HuH-7.5 (cell line): ENCODE measurements at places on chromosomes 2 and 18.
A peak's percentile ranks its signal among the peaks of the same experiment; 100 is the strongest.

DNA sequence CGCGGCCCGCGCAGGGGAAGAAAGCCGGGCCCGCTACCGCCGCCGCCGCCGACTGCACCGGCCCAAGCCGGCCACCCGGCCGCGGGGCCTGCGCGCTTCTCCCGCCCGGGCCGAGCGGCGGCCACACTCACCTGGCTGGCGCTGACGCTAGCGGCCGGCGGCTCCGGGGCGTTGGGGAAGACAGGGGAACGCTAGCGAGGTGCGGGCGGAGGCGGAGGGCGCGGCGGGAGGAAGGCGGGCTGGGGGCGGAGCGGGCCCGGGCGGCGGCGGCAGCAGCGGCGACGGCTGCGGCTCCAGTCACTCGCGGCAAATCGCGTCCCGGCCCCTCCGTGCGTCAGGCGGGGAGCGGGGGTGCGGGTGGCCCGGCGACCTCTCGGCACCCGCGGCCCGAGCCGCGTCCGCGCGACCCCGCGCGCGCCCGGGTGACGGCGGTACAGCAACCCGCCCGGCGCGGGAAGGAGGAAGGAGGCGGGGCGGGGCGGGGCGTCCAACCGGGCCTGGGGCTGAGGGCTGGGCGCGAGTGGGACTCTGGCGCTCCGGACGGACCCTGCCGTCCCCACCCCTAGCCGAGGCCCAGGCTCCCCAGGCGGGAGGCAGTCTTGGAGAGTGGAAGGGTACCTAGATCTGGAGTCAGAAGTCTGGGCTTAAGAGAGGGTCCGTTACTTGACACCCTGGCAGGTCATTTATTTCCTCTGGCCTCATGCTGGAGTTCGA lies at the start of gene SESTD1:
Gene SESTD1, minus strand, starts transcription at position 465 of the 714 bp plus-strand sequence. CDS start 72,991 bp downstream, outside the sequence.
- peak; percentile 43 for DNase-seq

DNA sequence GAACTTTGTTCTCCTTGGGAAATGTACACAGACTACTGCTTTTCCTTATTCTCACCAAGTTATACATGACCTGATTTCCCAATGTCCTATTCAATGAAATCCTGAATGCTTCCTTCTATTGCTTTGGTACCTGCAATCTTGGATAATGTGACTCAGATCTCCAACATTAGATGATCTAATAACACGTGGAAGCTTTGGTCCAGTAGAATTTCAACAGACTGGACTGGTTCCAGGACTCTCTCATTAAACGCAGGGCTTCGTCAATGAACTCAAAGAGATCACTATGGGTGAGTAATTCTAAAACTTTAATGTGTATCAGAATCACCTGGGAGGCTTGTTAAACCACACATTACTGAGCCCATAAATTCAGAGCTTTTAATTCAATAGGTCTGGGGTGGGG lies 413.6 kb upstream of the KCNH7 start:
- DNase-seq: no peak

DNA sequence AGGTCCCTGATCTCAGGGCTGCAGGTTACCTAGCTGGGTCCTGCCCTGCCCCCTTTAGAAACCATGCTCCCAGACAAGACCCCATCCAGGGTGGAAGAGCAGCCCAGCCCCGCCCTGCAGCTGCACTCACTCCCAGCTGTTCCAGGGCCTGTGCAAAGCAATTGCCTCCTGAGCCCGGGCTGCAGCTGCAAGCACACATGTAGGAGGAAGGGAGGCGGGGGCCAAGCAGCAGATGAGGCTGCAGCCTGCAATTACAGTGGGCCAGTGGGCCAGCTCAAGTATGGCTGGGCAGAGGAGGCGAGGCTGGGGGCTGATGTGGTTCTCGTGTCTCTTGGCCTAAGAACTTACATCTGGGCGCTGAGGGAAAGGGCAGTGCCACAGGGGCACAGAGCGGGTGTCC lies 65.4 kb upstream of the TUBA3E start:
- no peak for DNase-seq

DNA sequence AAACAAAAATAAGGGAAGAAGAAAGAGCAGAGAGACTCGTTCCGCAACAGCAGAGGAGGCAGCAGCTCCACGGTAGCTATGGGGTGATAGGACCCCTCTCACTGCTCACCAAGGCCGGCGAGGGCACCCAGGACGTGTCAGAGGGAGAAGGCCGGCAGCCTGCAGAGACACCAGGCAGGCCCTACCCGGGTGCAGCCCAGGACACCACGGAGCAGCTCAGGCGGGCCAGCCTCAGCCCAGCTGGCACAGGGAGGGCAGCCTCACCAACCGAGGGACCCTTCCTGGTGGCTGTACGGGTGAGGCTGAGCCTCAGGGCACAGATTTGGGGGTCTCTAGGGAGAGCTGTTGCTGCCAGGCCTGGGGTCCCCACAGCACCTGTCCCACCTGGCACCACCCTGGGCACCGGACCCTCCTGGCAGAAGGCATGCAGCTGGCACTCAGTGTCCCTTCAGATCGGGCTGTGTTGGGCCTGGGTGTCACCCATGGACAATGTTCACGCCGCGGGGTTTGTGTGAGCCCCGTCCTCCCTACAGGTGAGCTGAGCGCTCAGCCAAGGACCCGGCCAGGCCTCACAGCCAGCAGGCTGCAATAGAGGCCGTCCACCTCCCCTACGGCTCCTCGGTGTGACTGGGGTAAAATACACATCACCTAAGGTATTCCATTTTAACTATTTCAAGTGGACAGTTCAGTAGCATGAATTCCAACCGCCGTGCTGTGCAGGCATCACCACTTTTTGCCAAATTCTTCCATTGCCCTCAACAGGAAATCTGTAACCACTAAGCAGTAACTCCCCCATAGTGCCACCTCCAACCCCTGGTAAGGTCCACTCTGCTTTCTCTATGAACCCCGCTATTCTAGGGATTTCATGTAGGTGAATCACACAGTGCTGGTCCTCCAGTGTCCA lies 21.6 kb downstream of the KCNG2 start:
- DNase-seq: no peak

DNA sequence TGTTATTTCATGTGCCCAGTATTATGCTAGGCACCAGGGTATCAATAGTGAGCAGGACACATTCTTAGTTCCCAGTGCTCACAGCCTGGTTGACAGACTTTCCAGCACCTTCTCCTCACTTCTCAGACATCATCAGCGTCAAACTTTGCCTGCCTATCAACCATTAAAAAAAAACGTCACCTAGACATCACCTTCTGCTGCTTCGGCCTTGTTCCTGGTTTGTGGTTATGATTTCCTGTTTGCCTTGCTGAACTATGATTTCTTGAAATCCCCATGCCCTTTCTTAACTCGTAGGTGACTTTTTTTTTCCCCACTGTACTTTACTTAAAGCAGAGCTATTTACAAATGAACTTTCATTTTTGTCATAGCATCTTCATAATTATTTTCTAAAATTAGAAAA lies 60.4 kb upstream of the NABP1 start:
- DNase-seq: no peak

DNA sequence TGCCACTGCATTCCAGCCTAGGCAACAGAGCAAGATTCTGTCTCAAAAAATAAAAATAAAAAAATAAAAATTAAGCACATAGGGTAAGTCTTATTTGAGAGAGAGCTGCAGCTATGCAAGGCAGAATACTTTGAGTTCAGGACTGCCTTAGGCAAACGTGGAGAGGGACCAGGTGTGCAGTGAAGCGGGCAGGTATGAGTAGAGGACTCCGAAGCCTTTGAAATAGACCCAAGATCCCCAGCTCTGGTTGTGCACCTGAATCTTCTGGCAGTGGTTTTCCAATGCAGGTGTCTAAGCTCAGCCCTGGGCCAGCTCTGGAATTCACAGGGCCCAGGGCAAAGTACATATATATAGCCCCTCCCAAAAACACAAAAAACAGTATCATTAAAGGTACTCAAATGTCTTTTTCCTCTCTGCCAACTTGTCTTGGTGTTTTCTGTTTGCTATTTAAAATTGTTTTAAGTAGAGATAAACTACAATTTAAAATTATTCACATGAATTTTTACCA lies 21.2 kb downstream of the TGIF1 start:
- DNase-seq: no peak

- DNase-seq: no peak
Observed at GRCh38 chr2:172551271-172551670, 4.6 kb upstream of the PDK1 start.

DNA sequence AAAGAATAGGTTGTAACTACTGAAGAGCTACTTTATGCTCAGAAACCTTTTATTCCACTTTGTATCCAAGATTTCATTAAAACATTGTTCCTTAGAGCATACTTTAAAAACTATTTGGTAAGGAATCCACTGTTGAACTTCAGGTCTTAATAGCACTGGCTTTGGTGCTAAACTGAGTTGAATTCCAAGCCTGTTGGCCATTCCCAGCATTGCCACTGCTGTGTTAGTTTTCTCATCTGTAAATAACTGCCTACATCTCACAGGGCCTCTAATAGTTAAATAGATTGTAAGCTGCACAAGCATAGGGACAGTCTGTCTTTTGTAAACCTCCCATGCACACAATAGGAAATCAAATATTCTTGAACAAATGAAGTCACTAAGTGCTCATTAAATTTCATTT lies 86.6 kb downstream of the ORC4 start:
- no peak for DNase-seq

GRCh38 chr2:48278590-48278989 lies 251.4 kb upstream of the STON1 start:
- no peak for DNase-seq

GRCh38 chr2:183868707-183869106 lies 729.6 kb upstream of the ZNF804A start:
- no peak for DNase-seq

- peak; percentile 52 for DNase-seq
Observed at GRCh38 chr2:11343650-11344341, 640 bp downstream of the ROCK2 start.

- no peak for DNase-seq
Observed at GRCh38 chr18:59966913-59967312, 67.1 kb downstream of the PMAIP1 start.

DNA sequence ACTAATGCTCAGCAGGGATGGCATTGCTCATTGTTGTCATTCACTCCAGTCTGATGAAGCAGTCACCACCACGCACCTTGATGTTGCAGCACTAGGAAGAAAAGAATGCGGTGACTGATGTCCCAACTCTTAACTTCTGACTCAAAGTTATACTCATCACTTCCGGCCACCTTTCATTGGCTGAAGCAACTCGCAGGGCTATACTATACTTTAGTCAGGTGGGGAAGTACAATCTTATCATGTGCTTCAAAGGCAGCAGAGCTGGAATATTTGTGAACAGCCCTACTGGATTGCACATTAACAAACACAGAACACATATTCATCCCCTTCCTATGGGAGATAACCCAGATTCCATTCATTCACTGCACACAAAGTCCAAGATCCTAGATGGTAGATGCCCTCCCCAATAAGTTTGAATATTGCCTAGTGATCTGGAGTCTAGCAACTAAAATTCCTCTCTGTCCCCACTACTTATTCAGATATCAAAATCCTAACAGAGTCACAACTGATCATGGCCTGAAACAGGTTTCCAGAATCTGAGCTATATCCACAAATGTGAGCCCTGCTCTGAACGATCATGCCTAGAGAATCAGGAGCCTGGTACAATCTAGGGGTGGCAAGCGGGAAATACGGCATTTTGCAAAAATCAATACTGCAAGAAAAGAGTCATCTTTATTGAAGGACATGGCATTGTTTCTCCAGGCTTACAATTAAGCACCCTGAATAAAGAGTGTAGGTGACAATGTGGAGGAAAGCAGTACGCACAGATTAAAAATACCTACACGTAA lies 3.4 kb upstream of the SPATS2L start:
- DNase-seq: peak; percentile 49

DNA sequence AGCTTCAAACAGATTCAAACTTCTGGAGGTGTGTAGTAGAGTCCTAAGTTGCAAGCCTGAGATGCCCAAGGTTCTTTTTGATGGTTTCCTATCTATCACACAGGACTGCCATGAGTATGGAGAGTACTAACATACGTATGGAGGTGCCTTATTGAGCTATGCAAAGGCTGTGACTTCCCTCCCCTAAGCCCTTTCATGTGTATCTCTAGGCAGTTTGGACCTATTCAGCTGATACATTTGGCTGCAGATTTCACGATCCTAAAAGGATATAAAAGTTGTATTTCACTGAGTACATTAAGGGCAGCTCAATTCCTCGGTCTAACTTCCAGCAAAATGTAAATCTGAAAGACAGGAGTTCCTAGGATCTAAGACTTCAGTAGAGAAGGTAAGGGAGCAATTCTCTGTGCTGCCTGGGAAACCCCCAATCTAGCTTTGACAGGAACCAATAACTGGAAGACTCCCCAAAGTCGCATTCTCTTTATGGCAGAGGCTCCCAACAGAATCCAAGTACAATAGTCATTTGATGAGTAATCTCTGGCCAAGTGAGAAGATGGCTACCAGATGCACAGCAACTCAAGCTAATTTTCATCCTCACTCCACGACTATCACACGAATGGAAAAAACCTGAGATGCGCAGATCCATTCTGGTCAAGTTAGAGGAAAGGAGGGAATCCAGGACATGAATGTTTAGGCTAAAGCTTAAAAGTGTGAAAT lies 83.8 kb downstream of the ATL2 start:
- DNase-seq: no peak

DNA sequence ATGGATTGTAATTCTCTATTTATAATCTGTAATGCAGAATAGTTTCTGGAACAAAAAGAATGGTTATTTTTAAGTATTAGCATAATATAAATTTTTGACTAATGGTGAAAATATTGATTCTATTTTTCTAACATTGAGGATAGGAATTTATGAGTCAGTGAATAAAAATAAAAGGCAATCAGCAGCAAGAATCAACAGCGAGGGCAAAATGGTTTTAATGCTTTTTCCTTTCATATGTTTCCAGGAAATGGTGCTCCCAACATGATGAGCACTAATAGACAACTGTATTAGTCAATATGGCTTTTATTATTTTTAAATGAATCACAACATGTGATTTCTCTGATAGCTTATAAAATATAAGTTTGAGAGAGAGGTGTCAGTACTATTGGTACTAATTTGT lies 90.7 kb upstream of the TFPI start:
- no peak for DNase-seq

DNA sequence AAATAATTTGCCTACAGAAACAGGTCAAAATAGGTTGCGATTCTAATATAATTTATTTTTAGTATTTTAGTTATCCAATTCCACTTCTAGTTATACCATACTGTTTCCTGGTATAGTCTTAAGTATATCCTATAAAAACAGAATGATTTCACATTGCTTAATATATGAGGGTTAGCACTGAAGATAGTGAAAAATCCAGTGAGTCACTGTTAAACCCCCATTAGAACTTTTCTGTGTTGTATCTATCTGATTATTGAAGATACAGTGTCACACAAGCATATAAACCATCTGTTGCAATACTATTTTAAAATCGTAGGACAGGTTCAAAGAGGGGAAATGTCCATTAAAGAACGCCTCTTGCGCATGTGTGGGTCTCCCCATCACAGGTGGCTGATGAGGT lies 110.0 kb downstream of the FEZ2 start:
- DNase-seq: no peak

GRCh38 chr2:232574674-232575403 lies 24.4 kb downstream of the EIF4E2 start:
- DNase-seq: no peak

GRCh38 chr2:191003405-191004309 lies 10.3 kb downstream of the STAT1 start:
- no peak for DNase-seq

GRCh38 chr2:204655101-204655500 lies 109.8 kb downstream of the PARD3B start:
- no peak for DNase-seq

- DNase-seq: no peak
Observed at GRCh38 chr2:100577777-100578176, 15.0 kb downstream of the PDCL3 start.

- no peak for DNase-seq
Observed at GRCh38 chr2:135951041-135951583, 34.3 kb downstream of the DARS1 start.
